ENCODE measurements at places on chromosomes 3 and 15. TPM values are rescaled to one million over a fixed set of nuclear protein-coding genes. Genes with fewer than 3 reads are reported as not detected.

NECTIN3 gene
- 25.2 TPM for polyA plus RNA-seq

- DNase-seq, result peak; percentile 61
Measured at GRCh38 chr3:136250903-136251460, 842 bp downstream of the PCCB start.

GRCh38 chr3:80535286-80535685, 767.5 kb upstream of the ROBO1 start:
- no peak for DNase-seq

GRCh38 chr3:31813197-31813596, 167.9 kb downstream of the OSBPL10 start:
- DNase-seq, result no peak

ACTRT3 gene
- polyA plus RNA-seq, result 3.0 TPM

CPLX3 gene
- polyA plus RNA-seq, result not detected

- DNase-seq, result no peak
Measured at GRCh38 chr3:59908701-59909100, 858.9 kb upstream of the CFAP20DC start.

TMEM89 gene
- polyA plus RNA-seq, result not detected

GRCh38 chr3:64276131-64276530, 50.9 kb upstream of the PRICKLE2 start:
- DNase-seq, result no peak

GRCh38 chr15:28128031-28128430, 28.9 kb upstream of the OCA2 start:
- no peak for DNase-seq

DNA sequence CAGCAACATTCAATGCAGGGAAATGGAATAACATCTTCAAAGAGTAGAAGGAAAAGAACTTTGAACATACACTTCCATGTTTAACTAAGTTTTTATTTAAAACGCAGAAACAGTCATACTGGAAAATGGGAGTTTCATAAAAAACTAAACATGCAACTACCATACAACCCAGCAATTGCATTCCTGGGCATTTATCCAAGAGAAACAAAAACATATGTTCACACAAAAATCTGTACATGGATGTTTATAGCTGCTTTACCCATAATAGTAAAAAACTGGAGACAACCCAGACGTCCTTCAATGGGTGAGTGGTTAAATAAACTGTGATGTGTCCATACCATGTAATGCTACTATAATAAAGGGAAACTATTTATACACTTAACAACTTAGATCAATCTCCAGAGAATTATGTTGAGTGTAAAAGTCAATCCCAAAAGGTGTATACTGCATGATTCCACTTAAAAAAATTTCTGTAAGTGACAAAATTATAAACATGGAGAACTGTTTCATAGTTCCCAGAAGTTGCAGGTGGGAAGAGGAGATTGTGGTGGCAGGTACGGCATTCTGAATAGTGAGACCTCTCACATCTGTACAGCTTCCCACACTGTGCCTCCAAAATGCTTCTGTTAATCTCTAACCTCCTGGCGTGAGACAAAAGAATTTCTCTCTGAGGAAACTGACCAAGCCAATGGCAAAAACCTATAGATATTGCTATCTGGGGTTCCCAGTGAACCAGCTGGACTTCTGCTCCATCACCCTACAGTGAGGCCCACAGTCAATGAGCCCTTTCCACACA, 23.1 kb downstream of the ISG20 start:
- DNase-seq, result no peak

DNA sequence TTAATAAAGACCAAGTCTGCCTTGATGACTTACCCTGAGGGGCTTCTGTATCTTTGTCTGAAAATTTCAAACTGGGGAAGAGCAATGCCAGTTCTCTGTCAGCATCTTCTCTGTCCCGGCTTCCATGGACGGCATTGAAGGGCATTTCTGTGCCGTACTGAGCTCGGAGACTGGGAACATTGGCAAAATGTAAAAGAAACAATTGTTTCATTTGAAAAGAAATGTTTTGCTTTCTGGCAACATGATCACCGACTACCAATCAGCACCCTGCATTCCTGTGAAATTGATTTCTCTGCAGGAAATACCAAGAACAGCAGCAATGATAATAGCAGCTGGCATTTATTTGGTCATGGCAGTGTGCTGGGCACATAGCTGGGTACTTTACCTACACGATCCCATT, 26.2 kb downstream of the NME9 start:
- DNase-seq, result no peak

DNA sequence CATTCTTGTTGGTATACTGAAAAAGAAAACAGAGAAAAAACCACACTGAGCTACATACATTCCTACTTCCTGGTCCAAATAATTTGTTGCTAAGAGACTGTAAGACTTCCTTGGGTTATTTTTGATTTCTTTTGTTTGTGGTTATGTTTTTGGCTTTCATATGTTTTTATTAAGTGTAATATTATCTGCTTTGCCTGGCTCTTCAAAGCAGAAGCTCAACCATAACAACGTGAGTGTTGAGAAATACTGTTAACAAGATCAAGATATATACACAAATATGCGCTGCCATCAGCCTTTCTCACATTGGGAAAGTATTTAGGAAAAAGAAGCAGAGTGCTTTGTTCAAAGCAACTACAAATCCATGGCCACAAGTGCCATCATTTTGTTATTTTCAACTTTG, 556.2 kb upstream of the CBLB start:
- peak; percentile 23 for DNase-seq

ARHGEF26 gene
- 18.7 TPM for polyA plus RNA-seq

MORC1 gene
- polyA plus RNA-seq, result not detected

IGSF11 gene
- 2.1 TPM for polyA plus RNA-seq

CA12 gene
- polyA plus RNA-seq, result 1.1 TPM

DNA sequence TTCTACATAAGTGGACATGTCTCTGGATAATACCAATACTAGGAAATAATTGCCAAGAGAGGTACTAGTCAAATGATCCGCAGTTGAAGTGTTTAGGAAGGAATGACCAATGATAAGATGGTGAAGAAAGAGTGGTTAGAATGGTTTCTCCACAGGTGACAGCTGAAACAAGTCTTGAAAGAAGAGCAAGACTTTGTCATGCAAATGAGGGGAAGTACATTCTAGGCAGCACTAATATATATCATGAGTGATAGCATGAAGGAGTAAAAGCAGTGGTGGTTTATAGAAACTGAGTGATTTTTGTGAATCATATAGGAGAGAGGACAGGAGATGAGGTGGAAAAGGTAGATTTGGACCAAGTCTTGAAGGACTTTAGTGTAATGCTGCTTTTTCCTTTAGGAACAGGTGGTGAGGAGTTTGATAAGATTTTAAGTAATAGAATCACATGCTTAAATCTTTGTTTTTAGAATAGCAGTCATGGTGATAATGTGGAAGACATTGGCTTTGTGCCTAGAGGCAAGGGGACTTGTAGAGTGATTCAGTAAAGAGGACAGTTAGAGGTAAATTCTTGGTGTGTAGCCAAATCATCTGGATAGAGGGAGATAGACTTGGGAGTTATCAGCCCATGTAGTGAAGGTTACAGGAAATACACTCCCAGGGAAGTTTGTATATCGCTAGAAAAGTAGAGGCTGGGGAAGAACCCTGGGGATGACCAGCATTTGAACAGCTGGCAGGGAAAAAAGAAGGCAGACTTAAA, 31.9 kb downstream of the SLMAP start:
- no peak for DNase-seq

- no peak for DNase-seq
Measured at GRCh38 chr15:99114511-99115299, 9.8 kb downstream of the SYNM start.

SI gene
- not detected for polyA plus RNA-seq

All from muscle of back (tissue), 13 donors.